DND-41 (cell line): ENCODE measurements at places on chromosomes 16 and 17.

- peak; percentile 65 for DNase-seq
Measured at GRCh38 chr16:30585022-30585399, 486 bp downstream of the ZNF785 start.

- DNase-seq, result no peak
Measured at GRCh38 chr16:11528053-11528452, 58.7 kb downstream of the LITAF start.

GRCh38 chr17:61809816-61810392 is 53.4 kb downstream of the BRIP1 start:
- no peak for DNase-seq

- no peak for DNase-seq
Measured at GRCh38 chr16:23279721-23280153, 22.4 kb upstream of the SCNN1B start.

DNA sequence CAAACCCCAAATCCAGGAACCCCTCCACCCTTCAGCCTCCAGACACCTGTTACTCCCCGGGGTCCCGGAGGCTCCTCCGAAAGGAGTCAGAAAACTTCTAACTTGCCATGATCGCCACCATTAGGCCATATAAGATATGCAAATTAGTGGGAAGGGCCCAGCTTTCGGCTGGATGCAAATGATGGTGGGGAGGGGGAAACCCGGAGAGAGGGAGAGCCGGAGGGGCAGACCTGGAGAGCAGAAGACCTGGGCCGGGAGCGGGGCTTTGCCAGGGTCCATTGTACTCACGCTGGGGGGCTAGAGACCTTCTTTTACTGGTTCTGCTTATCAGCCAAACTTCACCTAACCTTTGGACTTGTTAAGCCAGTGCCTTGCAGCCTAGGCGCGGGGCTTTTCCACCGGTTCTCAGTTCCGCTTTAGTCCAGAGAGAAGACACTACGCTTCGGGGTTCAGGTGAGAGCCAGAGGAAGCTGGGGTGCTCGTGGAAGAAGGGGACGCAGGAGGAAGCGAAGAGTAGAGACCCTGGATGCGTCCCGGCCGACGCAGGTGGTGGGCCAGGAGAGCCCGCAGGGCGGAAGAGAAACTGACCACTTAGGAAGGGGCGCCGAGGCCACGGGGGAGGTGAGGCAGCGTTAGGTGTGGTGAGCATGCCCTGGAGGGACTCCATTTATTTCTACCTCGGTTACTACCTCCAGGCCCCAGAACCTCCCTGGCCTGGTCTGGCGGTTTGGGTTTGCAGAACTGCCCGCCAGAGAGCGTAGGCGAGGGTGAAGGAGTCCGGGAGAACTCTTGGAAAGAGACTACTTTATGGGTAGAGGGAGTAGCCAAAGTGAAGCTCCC is at the start of gene HNF1B:
HNF1B (minus strand) TSS at position 99 of the 840 bp plus-strand sequence. CDS start 175 bp downstream, outside the sequence.
- DNase-seq, result no peak

DNA sequence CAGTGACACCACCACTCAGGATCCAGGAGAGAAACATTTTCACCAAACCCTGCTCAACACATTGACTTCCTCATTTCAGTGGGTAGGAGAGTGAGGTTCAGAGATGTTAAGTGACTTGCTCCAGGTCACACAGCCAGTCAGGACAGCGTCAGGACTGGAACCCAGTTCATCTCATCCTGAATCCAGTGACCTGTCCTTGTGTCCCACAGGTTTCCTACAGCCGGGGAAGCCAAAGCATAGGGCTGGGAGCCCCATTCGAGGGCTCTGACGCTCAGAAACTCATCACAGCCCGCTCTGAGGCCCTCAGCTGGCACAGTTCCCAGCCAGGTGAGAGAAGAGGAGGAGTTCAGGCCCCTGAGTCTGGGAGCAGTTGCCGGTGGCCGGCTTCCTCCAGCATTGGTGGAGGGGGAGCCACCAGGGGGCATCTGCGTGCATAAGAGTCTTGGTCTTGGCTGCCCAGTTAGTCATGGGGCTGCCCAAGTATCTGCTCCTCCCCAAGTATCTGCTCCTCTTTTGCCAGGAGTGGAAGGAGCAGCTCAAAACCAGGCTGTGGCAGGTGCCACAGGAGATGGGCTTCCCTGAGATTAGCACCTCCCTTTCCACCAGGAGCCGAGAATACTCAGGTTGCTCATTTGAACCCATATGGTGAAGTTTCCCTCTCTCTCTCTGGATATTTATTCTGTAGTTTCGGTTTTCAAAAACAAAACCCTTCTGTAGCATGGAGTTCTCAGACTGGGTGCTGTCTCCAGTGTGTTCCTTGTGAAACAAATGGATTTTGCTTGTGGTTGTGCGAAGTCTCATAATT is 56.0 kb downstream of the TNFRSF13B start:
- DNase-seq, result peak; percentile 56

DNA sequence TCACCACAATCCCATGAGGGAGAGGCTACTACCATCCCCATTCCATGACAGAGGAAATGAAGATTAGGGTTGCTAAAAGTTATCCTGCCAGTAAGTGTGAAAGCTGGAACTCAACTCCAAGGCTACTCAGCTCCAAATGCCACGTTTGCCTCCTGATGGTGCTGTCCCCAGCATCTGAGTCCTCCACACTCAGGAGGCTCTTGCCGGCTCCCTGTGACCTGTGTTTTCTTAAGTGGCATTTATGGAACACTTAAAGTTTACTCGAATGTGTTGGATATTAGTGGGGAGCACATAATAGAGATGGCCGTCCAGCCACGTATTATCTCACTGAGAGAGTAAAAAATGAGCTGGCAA is 267.9 kb downstream of the CBLN1 start:
- DNase-seq, result no peak

DNA sequence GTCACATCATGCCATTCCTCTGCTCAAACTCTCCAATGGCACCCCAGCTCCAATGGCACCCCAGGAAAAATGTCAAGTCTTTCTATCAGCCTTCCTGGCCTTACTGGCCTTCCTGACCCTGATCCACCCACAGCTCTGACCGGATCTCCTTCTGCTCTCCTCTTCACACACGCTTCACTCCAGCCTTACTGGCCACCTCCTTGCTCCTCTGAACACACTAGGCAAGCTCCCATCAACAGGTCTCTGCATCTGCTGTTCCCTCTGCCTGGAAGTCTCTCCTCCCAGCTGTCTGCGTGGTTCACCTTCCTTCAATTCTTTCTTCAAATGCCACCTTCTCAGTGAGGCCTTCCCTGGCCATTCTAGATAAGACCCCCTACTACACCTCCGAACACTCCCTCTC is 43.4 kb downstream of the MYO1D start:
- DNase-seq, result no peak

DNA sequence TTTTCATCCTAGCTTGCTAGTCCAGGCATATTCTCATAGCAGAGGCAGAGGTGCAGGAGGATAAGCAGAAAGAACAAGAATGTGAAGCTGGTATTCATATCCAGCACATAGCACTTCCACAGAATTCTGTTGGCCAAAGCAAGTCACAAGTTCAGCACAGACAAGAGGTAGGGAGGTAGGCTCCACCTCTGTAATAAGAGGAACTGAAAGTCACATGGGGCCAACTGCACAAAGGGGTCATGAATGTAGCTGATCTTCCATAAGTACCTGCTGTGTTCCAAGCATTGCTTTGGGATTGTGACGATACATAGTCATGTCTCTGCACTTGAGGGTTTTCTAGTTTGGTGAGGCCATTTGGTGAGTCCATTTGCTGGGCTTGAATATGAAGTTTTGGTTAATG is 110.8 kb upstream of the MPHOSPH6 start:
- no peak for DNase-seq

GRCh38 chr16:82344157-82344556 is 174.1 kb upstream of the MPHOSPH6 start:
- DNase-seq, result no peak

GRCh38 chr16:86069736-86070298 is 170.9 kb downstream of the IRF8 start:
- no peak for DNase-seq

DNA sequence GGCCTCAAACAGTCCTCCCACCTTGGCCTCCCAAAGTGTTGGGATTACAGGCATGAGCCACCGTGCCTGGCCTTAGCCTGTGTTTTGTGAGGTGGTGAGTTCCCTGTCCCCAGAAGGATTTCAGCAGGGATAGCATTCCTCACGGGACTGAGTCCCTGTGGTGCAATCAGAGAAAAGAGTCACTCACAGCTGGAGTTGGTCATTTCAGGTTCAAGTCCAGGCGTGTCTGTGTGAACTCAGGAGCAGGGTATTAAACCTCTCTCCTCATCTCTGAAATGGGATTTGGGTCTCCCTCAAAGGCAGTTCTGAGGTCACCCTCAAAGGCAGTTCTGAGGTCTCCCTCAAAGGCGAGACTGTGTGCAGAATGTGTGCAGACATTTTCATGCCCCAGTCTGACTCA is 28.6 kb downstream of the NPTX1 start:
- DNase-seq, result no peak

GRCh38 chr16:55569025-55569424 is 2.5 kb downstream of the CAPNS2 start:
- no peak for DNase-seq

DNA sequence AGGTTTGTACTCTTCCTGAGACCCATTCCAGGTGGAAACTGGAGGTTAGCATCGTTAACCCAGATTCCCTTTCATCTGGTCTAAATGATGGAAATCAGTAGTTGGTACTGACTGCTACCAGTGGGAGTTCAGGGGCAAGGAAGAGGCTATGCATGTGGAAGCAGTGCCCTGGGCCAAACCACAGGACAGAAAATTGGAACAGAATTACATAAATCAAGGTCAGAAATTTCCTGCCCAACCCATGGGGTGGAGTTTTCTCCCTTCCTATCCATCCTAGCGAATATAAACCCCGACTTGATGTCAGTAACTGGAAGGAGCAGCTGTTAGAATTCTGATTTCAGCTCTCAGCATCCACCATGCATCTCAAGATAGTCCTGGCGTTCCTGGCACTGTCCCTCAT is at the start of gene AOC2:
AOC2 (plus strand) TSS at position 310 of the 400 bp plus-strand sequence; CDS start at position 357, 47 bp downstream.
- DNase-seq, result no peak

DNA sequence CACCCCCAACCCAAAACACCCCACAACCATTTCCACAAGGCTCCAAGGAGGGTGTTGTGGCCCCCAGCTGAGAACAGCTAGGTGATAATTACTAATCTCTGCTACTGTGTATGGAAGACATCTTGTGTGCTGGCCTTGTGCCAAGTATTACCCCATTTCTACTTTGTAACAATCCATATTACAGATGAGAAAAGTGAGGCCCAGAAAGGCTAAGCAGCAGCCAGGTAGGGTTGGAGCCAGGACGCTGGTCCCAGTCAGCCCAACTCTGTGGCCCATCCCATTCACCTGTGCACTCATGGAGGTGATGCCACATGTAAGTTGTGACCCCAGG is 12.4 kb upstream of the PEMT start:
- DNase-seq, result no peak

DNA sequence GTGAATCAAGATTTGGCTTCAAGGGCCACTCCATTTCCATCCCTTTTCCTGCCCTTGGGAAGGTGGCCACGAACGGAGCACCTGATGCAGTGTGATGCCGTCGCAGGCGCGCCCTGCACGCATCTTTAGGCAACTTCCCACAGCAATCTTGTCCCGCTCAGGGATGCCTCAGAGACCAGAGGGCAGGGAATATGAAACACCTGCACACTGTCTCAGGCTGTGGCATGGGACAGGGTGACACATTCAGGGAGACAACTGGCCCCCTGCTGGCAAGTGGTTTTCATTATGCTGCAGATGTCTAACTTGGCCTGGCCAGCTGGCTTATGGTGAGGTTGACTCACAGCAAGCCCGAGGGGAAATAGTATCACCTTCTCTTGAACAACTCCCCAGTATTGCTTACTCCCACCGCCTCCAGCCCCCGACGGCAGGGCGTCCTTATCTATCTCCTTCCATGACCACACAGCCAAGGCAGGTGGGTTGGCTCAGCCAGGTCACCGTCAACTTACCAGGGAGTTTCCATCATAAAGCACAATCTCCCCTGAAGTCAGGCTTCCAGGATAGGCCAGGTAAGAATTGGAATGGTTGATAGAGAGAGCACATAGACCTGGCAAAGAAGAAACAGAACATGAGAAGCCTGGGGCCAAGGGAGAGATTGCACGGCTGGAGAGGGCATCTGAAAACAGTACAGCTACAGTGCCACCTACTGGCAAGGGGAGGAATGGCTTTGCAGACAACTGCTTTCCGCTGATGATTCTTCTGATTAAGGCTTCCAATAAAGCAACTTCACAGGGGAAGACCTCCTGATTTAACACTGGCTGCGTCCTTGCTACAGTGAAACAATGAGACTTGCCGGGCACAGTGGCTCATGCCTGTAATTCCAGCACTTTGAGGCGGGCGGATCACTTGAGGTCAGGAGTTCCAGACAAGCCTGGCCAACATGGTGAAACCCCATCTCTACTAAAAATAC is 21.1 kb downstream of the WIPI1 start:
- DNase-seq, result peak; percentile 90

DNA sequence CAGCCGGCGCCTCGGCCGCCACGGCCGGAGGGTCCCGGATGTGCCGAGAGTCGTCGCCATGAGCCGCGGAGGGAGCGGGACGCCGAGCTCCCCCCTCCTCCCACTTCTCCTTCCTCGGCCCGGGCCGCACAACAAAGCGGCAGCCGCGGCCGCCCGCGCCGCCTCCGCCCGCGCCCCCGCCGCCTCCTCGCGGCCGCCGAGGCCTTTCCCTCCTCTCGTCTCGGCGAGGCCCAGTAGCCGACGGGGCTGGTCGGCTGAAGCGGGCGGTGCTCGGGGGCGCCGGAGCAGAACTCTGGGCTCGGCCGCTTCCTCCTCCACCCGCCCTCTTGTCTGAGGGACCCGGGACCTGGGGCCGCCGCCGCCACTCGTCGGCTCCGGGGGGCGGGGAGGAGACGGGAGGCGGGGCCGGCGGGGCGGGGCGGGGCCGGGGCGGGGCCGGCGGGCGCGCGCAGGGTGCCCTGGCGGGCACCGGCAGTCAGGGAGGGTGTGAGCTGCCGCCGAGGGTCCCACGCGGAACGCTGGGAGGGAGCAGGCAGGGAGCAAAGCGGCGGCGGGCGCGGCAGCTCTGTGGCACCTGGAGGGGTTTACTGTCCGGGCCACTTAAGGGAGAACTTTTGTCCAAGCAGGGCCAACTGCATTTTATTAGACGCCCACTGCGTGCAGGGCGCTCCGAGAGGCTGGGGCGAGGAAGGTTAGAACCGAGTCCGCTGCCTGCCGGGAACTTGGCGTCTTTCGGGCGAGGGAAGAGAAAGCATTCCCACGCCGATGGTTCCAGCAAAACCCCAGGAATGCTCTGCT is at the start of gene SMURF2:
SMURF2 (minus strand) TSS at position 332 of the 798 bp plus-strand sequence. CDS start 427 bp downstream, outside the sequence.
- DNase-seq, result peak; percentile 87

DNA sequence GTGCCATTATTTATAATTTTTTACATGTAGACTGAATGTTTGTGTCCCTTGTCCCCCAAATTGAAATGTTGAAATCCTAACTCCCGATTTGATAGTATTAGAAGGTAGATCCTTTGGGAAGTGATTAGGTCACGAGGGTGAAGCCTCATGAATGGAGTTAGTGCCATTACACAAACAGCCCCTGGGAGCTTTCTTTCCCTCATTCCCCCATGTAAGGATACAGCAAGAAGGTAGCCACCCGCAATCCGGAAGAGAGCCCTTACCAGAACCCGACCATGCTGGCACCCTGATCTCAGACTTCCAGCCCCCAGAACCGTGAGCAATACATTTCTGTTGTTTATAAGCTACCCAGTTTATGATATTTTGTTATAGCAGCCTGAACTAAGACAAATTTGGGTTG is 143.2 kb downstream of the NPIPB5 start:
- DNase-seq, result no peak
